Adipose tissue (tissue), 3 donors: ENCODE measurements at places on chromosomes 11 and 22. TPM values are rescaled to one million over a fixed set of nuclear protein-coding genes. Genes with fewer than 3 reads are reported as not detected.

TRIM21 gene
- polyA plus RNA-seq: 12.7 TPM

BDNF gene
- 0.02 TPM for polyA plus RNA-seq

NLRP6 gene
- polyA plus RNA-seq: 0.43 TPM

OR5A2 gene
- not detected for polyA plus RNA-seq

GAS2L1 gene
- 16.7 TPM for polyA plus RNA-seq

EFCAB6 gene
- polyA plus RNA-seq: not detected

TCN2 gene
- 5.4 TPM for polyA plus RNA-seq

CHRNA10 gene
- polyA plus RNA-seq: 0.11 TPM

MMP11 gene
- polyA plus RNA-seq: 0.66 TPM

MPZL2 gene
- 12.3 TPM for polyA plus RNA-seq

SLC5A1 gene
- 0.60 TPM for polyA plus RNA-seq

MRGPRE gene
- 0.06 TPM for polyA plus RNA-seq

SLC22A12 gene
- polyA plus RNA-seq: 0.09 TPM
